ENCODE measurements at places on chromosomes 2 and 18.

DNA sequence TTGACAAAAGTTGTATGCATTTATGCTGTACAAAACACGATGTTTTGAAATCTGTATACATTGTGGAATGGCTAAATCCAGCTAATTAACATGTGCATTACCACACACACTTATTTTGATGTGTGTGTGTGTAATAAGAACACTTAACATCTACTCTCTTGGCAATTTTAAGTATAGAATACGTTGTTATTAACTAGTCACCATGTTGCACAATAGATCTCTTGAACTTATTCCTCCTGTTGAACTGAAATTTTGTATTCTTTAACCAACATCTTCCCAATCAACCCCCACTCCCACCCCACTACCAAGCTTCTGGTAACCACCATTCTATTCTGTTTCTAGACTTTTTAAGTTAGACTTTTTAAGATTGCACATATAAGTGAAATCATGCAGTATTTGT lies 16.3 kb upstream of the SP3 start:
- DNase-seq: no peak

DNA sequence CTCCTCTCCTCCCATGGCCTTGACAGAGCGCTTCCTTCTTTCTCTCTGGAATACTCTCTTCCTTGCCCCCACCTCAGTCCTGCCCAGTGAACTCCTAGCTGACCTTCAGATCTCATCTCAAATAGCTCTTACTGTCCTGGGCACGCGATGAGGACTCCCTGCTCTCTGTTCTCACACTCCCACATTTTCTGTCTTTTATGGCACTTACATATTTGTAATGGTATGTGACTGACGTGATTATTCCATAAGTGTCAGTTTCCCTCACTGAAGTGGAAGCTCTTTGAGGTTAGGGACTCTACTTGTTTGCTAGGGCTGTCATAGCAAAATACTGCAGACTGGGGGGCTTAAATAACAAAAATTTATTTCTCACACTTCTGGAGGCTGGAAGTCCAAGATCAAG lies 1.7 kb upstream of the DYSF start:
- DNase-seq: no peak

DNA sequence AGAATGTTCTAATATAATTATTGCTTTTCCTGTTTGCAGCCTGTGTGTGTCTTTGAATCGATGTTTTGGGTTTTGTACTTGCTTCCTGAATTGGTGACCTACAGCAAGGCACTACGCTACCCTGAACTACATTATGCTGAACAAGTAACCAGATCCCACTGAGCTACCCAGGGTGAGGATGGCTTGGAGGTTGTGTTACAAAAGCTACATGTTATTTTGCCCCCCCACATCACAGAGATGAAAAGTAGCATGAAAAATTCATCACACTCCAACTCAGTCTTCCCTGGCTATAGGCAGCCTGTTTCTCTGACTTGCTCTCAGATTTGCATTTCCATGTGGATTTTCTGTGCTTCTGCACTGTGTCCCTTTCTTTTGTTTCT lies 162.1 kb downstream of the LDLRAD4 start:
- DNase-seq: no peak

GRCh38 chr2:86297382-86298147 lies 39.9 kb downstream of the REEP1 start:
- peak; percentile 41 for DNase-seq

- DNase-seq: no peak
Measured at GRCh38 chr2:39452396-39452795, 15.3 kb upstream of the MAP4K3 start.

- DNase-seq: no peak
Measured at GRCh38 chr2:186755066-186755465, 61.2 kb downstream of the FAM171B start.

DNA sequence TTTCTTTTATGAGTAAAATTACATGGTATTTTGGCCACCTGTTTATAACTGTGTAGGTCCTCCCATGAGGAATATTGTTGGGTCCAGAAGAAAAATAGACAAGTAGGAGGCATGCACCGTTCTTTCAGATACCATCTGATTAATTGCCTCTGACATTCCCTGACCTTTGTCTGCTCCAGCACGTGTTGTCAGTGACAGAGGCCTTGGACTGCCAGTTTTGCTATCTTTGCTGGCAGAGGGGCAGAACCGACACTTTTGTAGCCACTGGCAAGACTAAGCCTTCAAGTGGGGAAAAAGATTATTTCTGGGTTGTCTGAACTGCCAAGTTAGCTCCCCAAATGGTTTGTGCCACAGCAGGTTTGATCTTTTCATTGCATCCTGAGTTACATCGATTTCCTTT lies 276.9 kb downstream of the CAMKMT start:
- no peak for DNase-seq

- DNase-seq: no peak
Measured at GRCh38 chr2:43874776-43875451, 36.1 kb downstream of the ABCG8 start.

DNA sequence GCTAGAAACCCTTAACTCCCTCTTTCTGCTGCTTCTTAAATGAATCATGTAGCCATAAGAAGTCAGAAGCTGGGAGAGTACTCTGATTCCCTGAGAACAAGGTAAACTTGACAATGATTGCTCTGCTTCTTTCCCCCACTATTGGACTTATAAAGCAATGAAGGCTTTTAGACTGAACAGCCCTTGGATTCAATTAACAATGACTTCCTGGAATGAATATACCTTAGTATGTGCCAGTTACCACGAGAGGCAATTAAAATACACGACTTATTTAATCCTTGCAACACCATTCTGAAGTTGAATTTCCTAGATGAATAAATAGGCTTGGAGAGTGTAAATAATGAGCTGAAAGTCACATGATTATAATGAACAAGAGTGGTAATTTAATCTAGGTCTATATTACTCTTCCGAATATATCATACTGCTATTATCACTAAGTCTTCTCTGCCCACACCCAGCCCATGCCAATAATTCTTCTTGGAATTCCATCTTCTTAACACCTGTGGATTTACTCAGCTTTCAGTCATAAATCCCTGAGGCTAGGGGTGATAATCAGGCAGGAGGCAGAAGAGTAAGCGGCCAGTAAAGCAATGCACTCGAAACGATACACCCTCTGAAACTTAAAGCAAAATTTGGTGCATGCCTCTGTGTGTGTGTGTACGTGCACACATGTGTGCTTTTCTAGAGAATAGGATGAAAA lies 170.2 kb downstream of the ATAD2B start:
- DNase-seq: no peak

- DNase-seq: no peak
Measured at GRCh38 chr2:111995148-111995547, 59.9 kb upstream of the TMEM87B start.

- DNase-seq: no peak
Measured at GRCh38 chr18:13409997-13410396, 191.4 kb downstream of the LDLRAD4 start.

- peak; percentile 97 for DNase-seq
Measured at GRCh38 chr2:9752441-9753275, 90.6 kb upstream of the TAF1B start.

GRCh38 chr2:131067465-131068125 lies 25.7 kb downstream of the FAM168B start:
- no peak for DNase-seq

GRCh38 chr18:50658601-50659000 lies 98.7 kb downstream of the MAPK4 start:
- DNase-seq: no peak

- no peak for DNase-seq
Measured at GRCh38 chr2:202187570-202187969, 50.8 kb downstream of the SUMO1 start.

GRCh38 chr2:8583400-8584173 lies 98.3 kb upstream of the ID2 start:
- peak; percentile 71 for DNase-seq

GRCh38 chr18:29071869-29072268 lies 894.9 kb upstream of the CDH2 start:
- no peak for DNase-seq

GRCh38 chr2:240451108-240451611 lies 15.7 kb downstream of the GPC1 start:
- DNase-seq: no peak

DNA sequence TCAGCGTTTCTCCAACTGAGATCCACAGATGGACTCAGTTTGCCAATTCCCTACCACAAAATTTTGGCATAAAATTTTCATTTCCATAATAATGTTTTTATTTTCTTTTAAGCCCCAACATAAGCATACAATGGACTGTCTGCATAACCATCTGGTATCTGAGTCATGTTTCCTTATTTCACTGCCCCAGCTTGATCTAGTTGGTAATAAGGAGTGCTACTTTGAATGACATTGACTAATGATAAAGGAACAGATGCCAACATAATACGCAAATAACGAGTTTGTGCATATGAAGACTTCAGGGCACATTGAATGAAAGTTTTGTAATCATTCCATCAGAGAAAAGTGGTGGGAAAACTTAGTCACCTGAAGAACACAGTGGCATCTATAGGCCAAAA lies 8.8 kb upstream of the MBD2 start:
- DNase-seq: no peak

GRCh38 chr18:13136056-13136903 lies 82.3 kb upstream of the LDLRAD4 start:
- peak; percentile 77 for DNase-seq

DNA sequence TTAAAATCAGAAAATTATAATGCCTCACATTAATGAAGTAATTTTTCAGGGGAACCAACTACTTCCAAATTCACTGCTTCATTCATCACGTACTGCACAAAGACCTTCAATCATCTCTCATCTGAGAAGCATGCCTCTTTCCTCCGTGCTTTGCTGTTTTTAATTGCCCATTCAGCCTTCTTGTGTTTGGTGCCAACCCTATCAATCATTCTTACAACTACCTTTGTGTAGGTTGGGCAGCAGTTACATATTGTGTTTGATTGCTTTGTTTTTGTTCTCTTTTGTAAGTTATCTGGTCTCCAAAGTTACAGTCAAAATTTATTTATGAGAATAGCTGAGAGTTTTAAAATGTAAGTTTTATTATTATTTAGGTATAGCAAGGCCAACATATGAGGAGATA lies 549.0 kb upstream of the SLC8A1 start:
- no peak for DNase-seq

- no peak for DNase-seq
Measured at GRCh38 chr18:10349561-10349960, 104.9 kb upstream of the APCDD1 start.

DNA sequence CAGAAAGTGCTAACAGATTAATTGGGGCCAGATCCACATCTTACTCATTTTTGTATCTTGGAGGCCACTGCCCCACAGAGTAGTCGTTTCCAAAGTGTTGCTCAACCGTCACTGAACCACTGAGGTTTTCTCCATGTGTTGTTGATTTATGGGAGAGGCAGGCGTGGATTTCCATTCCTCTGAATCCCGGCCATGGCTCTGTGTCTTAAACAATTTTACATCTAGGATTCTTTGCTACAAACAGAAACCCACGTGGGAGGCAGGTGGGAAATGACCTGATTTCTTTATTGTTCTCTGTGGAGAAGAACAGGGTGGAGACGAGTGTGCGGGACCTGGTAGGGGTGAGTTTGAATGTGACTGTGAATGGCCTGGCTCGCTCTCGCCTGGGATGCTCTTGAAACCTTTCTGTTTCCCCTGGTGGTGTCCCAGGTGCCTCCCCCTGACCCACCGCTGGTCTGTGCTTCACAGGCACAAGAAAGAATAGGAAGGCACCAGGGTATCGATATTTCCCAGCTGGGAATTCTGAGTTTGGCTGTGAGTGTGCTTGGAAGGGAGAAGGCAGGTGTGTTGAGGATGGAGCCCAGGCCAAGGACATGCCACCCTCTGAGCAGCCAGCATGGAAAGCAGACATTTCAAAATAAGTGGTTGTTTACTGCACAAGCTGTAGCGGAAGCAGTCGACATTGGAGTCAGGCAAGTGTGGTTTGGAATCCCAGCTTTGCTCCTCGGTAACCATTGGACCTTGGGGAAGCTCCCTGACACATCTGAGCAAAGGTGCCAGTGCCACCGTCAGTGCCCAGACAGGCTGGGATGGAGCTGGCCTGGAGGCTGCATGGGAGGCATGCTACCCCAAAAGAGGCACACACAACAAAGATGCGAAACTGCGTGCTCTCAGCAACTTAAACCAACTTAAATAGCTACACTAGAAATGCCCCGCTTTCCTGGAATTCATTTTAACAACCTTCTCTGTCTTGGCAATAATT lies 50.0 kb downstream of the LPIN1 start:
- no peak for DNase-seq

DNA sequence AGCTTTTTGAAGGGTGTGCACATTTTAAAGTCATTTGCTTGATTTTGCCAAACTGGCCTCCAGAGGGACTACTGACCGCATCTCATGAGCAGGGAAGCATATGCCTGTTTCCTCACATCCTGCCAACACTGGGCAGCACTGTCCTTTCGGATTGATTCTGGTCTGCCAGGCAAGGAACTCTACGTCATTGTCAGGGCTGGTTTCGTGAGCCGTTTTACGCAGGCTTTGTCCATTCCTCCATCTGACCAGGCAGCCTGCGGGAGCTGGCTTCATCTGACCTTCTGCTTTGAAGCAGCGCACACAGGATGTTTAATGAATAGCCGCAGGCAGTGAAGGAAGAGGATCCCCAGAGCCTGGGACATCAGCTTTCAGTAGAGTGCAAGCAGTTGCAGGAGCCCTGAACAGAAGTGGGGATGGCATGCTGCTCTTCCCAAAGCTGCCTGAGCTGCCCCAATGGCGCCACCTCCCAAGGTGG lies 46.3 kb upstream of the SEMA4C start:
- DNase-seq: no peak

DNA sequence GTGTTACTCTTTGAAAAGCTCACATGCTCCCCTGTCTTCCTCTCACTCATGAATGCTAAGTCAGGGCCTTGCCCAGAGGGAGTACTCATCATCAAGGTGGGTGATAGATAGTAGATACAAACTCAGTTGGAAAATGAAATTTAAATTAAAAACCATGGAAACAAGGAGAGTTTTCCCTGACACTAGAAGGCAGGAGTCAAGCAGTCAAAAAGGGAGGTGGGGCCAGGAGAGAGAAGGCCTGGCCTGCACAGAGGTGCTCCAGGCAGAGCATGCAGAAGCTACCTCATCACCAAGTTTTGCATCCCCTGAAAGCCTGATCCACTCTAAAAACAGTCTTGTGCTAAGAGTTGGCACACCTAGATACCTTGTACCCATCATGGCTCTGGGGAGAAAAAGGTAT lies 143.7 kb downstream of the MYO5B start:
- no peak for DNase-seq

DNA sequence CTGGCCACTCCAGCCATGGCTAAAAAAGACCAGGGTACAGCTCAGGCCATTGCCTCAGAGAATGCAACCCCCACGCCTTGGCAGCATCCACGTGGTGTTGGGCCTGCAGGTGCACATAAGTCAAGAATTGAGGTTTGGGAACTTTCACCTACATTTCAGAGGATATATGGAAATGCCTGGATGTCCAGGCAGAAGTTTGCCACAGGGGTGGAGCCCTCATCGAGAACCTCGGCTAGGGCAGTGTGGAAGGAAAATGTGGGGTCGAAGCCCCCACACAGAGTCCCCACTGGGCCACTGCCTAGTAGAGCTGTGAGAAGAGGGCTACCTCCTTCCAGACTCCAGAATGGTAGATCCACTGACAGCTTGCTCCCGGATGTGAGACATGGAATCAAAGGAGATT lies 477.3 kb downstream of the LPIN1 start:
- DNase-seq: no peak

- no peak for DNase-seq
Measured at GRCh38 chr2:8149985-8150539, 531.8 kb upstream of the ID2 start.
